ENCODE measurements at places on chromosomes 16 and 17.

GRCh38 chr16:50425648-50426047 is 56.9 kb upstream of the BRD7 start:
- no peak for DNase-seq

DNA sequence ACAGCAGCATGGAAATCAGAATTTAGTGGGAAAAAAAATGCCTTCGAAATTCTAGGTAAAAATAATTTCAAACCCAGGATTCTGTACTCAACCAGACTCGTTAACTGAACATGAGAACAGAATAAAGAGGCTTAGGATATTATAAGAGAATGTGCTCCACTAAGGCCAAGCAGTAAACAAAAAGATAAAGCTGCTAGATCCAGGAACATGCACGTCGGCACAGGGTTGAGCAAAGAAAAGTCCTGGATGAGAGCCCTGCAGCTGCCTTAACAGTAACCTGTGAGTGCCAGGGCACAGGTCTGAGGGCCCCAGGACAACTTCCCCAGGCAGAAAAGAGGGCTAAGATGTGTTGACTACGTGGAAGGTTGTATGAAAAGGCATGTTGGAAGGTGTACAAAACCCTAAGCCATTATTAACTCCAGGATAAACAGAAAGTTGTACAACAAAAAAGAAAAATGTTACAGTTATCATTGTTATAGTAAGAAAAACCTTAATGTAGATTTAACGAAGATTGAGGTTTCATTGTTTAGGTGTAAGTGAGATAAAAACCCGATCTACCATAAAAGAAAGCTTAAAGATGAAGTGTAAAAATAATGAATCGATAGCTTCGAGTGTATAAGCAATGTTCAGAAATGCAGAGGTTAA is 42.3 kb upstream of the RBFOX3 start:
- no peak for DNase-seq

DNA sequence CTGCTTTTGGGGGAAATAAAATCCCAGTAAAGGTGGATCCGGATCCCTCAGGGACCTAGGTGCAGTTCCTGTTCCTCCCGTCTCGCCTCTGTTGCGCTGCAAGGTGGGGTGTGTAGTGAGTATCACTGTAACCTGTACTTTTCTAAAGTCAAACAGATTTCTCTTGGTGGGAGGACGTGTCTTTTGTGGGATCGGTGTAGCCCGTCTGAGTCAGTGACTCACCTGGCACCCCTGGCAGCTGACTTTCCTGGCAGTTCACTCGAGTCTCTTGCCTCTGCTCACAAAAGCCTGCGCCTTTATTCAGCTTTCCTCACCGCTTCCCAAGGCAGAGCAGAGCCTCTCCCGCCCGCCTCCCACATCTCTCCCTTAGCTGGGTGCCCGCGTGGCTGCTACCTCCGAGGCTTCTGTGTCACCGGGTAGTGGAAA is 85.7 kb downstream of the CMIP start:
- DNase-seq: no peak

DNA sequence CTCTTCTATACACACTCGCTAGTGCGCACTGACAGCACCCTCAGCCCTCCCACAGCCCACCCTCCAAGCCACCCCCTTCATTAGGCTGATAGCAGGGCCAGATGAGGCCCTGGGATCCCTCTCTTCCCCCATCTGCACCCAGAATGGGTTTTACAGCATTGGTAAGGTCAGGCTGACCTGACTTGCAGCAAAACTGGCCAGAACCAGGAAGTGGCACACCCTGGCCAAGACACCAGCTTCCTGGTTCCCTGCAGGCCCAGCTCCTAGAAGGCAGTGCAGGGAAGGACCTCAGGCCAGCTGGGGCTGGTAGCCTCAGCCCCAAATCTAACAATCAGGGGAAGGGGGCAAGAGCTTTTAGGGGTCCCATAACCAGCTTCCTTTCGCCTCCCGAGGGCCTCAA is 50.0 kb upstream of the MRPS23 start:
- no peak for DNase-seq

- peak; percentile 42 for DNase-seq
Measured at GRCh38 chr17:5585836-5586521, 1.7 kb upstream of the NLRP1 start.

DNA sequence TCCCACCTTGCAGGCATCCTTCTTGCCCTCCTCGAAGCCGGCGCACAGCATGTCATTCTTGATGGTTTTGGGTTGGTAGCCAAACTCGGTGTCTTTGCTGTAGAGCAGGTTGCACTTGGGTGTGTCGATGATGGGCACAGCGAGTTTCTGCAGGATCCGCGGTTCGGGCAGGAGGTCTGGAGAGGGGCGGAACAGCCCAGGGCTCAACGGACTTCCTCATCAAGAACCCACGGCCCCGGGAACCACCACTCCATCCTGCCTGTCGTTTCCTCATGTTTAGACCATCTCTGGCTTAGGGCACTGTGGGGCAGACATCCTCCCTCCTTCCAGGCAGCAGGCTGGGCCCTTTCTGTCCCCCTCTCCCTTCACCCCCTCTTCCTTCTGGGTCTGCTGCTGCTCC is 6.5 kb downstream of the PRSS27 start:
- DNase-seq: no peak

GRCh38 chr17:15502369-15503112 is 35.1 kb upstream of the CDRT4 start:
- peak; percentile 83 for DNase-seq

DNA sequence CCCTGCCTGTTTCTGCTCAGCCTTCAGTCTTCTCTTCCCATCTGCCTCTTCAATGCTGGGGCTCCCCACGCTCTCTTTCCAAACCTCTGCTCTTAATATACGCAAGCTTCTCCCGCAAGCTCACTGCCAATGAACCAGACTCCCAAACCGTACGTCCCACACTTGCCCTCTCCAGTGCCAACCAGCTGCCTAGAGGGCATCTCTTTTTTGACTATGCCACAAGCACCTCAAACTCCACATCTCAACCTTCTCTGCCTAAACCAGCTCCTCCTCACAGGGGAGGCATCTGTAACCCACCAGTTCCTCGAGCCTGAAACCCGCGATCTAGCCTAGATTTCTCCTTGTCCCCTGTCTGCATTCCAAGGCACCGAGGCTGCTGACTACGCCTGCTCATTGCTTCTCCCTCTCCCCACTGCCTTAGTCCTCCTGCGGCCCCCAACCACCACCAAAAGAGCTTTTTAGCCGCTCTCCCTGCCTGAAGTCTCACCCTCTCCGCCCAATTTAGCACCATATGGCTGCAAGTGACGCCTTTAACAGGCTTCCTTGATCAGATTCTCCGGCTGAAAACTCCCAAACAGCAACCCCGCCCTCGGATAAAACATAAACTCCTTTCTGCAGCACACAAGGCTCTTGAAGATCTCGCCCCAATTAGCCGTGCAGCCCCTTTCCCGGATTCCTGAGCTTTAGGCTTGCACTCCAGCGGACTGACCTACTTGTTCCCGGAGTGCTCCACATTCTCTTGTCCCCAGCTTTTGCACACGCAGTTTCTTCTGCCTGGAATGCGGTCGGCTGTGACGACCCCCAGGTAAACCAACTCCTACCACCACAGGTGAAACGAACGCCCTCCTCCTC is 1.5 kb downstream of the GGA2 start:
- DNase-seq: peak; percentile 11

DNA sequence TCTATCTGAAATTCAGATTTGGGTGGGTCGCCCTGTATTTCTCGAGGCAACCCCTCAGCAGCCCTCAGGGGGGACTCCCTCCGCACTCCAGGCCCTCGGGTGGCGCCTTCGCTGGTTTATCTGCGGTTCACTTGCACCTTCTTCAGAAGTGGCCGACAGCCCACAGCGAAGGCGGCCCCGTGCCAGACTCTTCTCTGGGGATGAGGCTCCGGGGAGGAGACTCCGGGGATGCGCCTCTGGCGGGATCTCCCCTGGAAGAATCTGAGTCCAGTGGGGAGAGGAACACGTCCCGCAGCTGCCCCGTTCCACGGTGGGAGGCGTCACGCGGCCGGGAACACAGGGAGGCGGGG is 63.9 kb upstream of the DNAJA2 start:
- no peak for DNase-seq

- no peak for DNase-seq
Measured at GRCh38 chr17:80447790-80448189, 28.6 kb downstream of the NPTX1 start.

DNA sequence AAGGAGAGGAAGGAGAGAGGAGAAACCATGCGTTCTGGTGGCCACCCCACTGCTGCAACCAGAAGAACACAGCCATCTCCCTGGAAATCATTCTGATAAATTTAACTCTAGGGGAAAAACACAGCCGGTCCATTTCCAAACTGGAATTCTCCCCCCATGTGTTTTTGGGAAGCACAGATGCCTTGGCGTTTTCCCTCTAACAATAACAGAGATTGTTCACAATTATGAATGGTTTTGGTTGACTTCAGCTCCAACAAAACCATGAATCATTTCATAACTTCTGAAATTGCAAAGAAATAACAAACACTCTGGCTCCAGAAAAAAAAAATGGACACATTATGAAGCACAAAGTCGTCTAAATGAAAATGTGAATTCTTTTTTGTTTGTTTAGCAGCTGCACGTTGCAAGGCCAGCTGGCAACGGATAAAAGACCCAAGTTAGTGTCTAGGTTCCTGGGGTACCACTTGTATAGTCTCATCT is 46.2 kb downstream of the GNAO1 start:
- no peak for DNase-seq

DNA sequence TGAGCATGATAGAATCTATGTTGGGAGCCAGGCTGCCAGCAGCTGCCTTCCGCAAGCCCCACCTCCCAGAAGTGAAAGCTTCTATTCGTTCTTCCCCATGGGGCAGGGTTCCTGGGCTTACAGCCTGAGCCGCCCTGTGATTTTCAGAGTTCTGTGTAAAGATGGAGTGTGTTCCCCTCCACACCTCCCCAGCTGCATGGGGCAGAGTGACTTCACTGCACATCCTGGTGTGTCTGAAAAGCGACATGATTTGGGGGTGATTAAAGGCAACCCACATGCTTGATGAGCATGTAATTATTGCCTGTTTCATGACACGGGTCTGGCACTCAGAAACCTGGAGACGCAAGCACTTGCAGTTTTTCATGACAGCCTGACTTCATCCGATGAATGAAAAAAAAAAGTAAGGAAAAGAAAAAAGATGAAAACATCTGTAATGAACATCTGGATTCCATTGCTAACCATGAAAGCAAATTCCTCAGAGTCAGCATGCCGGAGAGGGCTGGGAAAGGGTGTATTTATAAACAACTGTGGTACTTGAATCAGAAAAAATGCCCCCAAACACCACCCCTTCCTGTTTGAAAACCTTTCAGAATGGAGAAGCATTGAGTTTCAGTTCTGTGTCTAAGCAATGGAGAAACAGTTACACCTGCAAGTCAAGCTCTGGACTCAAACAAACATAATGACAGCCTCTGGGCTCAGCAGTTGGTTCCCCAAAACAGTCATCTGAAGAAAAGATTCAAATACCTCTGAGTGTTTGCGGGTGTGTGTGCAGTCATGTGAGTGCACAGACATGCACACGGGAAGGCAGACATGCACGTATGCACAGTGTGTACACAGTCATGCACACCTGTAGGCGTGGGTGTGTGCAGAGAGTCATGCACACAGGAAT is 266.0 kb downstream of the ENGASE start:
- DNase-seq: no peak

GRCh38 chr16:68434624-68435210 is 13.6 kb downstream of the SMPD3 start:
- DNase-seq: no peak

GRCh38 chr16:28103516-28104170 is 40.1 kb upstream of the GSG1L start:
- DNase-seq: no peak

GRCh38 chr16:980595-980854 is 1.0 kb upstream of the SOX8 start:
- no peak for DNase-seq

- no peak for DNase-seq
Measured at GRCh38 chr16:85610059-85610445, 3.1 kb upstream of the GSE1 start.

DNA sequence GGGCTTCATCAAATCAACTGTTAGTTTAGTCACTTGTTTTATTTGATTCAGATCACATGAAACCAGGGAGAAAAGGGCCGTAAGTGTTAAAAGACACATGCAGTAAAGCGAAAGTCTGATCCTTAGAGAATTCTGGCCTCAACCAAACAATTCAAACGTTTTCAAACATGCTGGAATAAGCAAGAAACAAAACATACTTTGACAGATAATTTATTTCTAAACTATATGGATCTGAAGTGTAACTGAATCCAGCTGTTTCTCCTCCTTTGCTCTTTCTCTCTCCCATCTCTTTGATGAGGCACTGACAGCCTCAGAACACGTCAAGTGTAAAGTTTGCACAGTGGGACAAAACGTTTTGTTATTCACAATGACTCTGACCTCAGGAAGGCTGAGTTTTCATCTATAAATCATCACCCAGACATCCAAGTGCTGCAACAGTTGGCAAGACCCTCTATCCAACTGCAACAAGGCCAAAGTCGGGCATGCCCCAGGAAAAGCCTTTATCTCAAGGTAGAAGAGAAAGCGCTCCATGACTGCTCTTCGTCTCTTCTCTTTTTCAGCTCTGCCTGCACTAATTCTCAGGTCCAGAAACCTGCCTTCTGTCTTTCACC is 267.1 kb upstream of the MYOCD start:
- DNase-seq: no peak

DNA sequence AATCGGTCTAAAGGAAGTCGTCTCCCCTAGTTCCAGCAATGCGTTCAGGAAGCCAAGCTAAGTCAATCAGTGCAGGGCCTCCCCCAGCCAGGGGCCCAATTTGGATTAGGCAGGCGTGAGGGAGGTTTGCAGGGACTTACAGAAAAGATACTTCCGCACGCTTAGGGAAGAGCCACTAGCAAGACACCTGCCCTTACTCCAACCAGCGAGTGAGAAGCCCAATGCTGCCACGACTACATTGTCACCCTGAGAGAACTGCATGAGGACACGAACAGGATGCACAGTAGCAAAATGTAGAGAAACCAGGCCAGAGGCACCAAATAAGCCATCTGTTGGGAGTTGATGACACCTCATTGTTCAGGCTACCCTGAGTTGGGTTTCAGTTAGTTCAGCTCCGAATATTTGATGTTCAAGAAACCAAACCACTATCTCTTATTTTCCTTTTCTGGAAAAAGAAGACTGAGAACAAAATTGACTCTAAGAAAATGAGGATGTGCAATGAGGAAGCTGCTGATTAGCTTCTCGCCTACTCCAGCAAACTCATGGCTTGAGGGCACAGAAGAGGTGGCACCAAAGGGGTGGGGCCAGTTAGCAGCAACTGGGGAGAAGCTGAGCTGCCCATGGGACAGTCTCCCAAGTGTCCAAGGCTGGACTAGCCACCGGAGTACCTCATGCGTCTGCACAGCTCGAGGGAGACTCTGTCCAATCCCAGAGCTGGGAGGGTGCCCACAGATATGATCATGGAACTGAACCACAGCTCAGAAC is 29.3 kb downstream of the TK2 start:
- no peak for DNase-seq

GRCh38 chr17:14351493-14351892 is 50.6 kb downstream of the HS3ST3B1 start:
- peak; percentile 30 for DNase-seq

- DNase-seq: peak; percentile 60
Measured at GRCh38 chr17:70767102-70767701, 597.9 kb downstream of the KCNJ2 start.

All from ELR (cell line).